Left lobe of liver (tissue), 2 donors: ENCODE measurements at places on chromosomes 16 and 17. TPM values are rescaled to one million over a fixed set of nuclear protein-coding genes. Genes with fewer than 3 reads are reported as not detected.

Gene NTHL1
- 109 TPM for total RNA-seq

Gene GINS2
- 0.88 TPM for total RNA-seq

Gene HNF1B
- 8.4 TPM for total RNA-seq

Gene LITAFD
- total RNA-seq = not detected

Gene TRIM72
- not detected for total RNA-seq

Gene TPSB2
- total RNA-seq = 1.6 TPM

Gene GUCY2D
- 0.05 TPM for total RNA-seq

Gene FOXJ1
- total RNA-seq = 0.08 TPM

Gene KRTAP9-2
- total RNA-seq = not detected

Gene MMP25
- total RNA-seq = 0.96 TPM

Gene GSG1L
- total RNA-seq = not detected

Gene ABAT
- 378 TPM for total RNA-seq

Gene GSDMA
- total RNA-seq = not detected

Gene LRRC46
- total RNA-seq = 0.40 TPM

Gene GAS2L2
- total RNA-seq = not detected

DNA sequence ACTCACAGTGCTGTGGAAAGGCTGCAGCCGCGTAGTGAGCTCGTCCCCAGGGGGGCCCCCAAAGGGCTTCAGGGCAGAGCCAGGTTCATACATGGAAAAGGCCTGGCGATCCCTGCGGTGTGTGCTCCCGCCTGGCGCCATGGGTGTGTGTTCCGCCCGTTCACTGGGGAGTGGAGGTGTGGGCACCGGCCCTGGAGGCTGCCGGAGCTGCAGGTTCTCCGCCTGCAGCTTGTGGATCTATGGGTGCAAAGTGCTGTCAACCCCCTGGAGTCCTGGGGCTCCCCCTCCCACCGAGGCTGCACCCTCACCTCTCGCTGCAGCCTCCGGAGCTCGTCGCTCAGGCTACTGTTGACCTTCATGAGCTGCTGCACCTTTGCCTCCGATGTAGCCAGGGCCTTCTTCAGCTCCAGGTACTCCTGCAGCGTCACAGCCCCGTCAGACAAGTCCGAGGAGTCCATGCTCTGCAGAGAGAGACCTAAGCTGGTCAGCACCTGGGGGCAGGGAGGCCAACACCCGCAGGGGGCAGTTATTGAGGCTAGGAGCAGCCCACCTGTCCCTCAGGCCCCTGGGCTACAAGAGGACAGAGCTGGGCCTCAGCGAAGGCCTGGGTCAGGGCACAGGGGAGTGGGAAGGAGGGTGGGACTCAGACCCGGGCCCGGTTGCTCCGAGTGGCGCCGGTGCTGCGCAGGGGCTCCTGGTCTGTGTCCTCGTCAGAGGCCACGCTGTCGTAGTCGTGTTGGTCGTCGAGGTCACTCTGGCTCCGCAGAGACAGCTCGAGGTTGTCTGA lies 7.9 kb downstream of the TP53I13 start:
- no peak for DNase-seq

DNA sequence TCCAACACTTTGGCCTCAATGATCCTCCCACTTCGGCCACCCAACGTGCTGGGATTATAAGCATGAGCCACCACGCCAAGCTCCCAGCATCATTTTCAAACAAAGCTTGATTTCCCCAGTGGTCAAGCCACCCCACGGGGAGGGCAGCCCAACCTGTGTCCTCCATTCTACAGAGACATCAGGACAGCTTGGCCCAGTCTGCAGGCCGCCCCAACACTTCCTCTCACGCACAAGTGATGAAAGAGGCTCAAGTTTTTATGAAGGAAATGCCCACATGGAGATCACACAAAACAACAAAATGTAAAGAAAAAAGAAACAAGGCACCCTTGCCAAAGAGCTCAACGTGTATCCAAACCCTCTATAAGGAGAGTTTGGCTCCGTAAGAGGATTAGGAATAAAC lies 112.4 kb downstream of the XYLT1 start:
- DNase-seq = no peak

GRCh38 chr16:22264786-22265185 lies 32.4 kb upstream of the POLR3E start:
- DNase-seq = no peak

- DNase-seq = no peak
Measured at GRCh38 chr17:81428121-81428515, 32.9 kb downstream of the BAHCC1 start.

DNA sequence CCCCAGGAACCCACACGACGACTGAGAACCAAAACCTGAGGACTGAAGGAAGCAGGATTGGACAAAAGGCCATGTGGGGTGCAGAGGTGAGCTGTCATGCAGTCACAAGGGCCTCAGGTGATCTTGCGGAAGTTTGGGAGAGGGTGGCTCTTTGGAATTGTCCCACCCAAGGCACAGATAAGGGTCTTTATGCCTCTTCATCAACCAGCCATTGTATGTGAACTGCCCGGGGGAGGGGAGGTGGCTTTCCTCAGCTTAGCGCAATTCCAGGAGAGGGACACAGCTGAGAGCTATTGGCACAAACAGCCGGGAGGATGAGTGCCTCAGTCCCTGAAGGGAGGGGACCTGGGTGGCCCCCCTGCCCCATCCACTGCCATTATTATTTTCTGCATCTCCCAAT lies 55.1 kb upstream of the PHOSPHO1 start:
- DNase-seq = no peak

DNA sequence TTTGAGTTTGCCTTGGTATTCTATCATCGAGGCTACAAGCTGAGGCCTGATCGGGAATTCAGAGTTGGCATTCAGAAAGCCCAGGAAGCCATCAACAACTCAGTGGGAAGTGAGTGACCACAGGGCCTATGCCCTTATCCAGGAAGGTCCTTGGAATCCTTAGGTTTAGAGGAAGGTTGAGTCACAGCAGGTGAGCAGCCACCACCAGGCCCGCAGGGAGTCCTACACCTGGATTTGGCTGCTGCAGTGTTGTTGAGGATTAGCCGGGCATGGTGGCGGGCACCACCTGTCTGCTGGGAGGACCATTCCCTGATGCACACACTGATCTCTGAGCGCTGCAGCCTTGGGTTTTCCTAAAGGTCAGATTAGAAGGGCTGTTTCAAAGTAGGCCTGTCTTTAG lies 5.2 kb downstream of the ODAD4 start:
- DNase-seq = no peak

GRCh38 chr17:17351901-17352781 lies 49.0 kb downstream of the NT5M start:
- no peak for DNase-seq

DNA sequence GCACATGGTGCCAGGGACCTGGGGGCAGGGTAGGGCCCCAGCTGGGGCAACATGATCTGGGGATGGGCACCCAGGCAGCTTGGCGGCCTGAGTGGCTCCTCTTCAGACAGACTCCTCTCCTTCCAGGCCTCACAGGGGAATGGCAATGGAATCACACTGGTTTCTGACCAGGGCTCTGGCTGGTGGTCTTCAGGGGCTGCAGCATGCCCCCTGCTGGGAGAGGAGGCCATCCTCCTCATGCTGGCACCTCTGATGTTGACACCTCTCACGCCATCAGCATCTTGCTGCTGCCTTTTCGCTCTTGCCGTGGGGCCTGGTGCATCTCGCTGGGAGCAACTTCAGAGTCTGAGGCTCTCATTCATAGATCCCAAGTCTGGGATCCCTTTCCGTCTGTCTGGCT lies 11.2 kb upstream of the GFOD2 start:
- DNase-seq = no peak

DNA sequence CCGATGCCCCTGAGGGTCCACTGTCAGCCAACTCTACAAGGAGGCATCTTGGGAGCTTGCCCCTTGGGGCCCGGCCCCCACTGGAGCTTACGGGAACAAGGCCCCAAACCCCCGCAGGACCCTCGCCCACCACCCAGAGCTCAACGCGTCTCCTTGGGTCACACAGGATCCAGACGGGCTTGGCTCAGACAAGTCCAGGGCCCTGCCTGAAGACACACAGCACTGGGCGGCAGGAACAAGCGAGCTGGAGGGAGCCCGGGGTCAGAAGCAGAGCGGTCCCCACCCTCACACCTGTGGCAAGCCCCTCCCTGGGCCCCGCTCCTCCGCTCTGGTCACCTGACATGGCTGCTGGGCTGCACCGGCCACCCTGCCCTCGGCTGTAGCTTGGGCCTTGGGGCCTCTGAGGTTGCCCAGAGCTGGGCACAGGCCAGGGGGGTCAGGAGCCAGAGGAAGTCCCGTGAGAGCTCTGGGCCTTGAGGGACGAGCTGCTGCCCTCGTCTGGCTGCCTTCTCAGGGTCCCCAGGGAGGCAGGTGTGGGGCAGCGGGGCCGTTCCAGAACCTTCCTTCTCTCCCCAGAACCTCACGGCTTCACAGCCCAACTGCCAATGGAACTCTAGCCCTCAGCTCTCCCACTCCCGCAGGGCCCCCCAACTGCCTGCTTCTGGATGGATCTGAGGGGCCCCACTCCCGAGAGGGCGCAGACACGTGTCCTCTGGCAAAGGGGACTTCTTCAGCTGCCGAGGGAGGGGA lies at the start of gene CCDC154:
Gene CCDC154 (minus strand): TSS at position 577 of the 750 bp plus-strand sequence. CDS start 234 bp downstream, at position 343.
- DNase-seq = no peak

DNA sequence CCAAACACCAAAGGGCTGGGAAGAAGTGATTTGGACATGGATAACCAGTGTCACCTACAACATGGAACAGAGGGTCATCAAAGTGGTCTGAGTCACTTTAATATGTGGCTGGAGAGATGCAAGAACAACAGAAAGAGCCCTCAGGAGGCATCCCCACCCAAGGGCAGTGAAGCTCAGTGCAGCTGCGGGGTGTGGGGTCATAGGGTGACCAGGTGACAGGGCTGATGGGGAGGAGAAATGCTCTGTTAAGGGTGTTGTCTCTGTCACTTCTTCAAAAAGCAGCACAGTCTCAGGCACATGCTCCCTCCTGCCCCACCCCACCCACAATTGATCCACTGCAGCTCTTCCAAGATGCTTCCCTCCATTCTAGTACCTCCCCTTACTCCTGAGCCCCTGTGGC lies 819.1 kb downstream of the KCNJ18 start:
- DNase-seq = no peak

DNA sequence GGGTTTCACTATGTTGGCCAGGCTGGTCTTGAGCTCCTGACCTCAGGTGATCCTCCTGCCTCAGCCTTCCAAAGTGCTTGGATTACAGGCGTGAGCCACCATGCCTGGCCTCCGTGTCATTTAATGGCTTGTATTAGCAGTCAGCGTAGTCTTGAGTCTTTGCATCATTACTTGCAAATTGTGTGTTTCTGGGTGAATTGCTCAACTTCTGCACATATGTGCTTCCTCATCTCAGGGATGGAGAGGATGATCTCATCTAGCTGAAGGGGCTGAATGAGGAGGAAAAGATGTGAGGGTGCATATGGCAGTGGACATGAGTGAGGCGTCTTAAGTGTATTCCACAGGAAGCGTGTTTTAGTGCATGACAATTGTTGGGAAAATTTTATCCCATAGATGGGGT lies 155.8 kb downstream of the SNX29 start:
- DNase-seq = no peak

GRCh38 chr16:25751230-25751835 lies 59.6 kb downstream of the HS3ST4 start:
- no peak for DNase-seq

- no peak for DNase-seq
Measured at GRCh38 chr17:69042308-69042707, 18.4 kb downstream of the ABCA9 start.

GRCh38 chr16:12580809-12581208 lies 222.9 kb downstream of the CPPED1 start:
- DNase-seq = no peak

GRCh38 chr16:29984137-29984763 lies 10.6 kb downstream of the TAOK2 start:
- DNase-seq = no peak

DNA sequence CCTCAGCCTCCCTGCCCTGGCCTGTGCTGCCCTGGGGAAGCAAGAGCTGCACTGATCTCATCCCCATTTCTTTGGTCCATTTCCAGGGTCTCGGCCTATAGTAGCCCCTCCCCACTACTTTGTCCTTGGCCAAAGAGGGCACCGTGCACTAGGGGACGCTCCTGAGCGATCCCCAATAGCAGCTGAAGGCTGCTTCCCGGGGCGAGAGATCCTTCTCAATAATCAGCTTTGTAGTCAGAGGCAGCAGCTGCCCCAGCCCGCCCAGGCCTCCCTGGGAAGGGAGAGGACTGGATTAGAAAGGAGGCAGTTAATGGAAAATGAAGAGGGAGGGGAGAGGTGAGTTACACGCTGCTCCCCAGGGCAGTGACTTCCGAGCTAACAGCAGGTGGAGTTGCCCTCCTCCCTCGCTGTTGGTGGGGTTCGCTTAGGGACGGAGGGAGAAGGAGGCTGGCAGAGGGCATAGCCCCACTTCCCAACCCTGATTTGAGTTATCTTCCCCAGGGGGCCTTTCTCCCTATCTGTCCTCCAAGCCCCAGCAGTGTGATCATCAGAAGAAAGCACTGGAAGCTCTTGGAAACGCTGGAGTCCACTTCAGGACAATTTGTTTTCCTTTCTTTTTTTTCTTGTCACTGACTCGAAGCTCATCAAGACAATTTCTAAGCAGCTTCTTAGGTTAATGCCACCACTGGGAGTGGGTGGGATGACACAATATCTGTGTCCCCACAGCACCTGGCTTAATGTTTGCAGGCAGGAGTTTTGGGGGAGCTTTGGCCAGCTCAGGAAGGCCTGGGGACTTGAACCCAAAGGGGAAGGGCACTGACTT lies 2.6 kb downstream of the MXRA7 start:
- no peak for DNase-seq

DNA sequence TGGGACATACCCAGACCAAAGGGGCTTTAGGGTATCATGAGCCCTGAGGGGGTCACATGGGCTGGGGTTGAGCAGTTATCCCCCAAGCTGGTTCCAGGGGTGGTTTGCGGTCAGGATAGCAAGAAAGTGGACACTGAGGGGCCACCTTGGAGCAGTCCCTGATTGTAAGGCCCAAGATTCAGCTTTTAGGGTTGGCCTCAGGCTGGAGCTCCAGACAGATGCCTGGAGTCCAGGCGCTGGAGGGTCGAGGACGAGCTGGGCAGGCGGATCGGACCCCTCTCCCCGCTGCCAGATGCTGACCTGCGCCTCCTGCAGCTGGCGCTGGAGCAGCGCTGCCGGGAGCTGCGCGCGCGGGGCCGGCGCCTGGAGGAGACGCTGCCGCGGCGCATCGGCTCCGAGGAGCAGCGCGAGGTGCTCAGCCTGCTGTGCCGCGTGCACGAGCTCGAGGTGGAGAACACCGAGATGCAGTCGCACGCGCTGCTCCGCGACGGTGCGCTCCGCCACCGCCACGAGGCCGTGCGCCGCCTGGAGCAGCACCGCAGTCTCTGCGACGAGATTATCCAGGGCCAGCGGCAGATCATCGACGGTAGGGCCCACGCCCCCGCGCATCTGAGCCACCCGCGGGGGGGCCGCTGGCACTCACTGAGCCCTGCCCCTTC lies 10.0 kb downstream of the BTBD17 start:
- no peak for DNase-seq

GRCh38 chr16:9870962-9871361 lies 311.3 kb downstream of the GRIN2A start:
- no peak for DNase-seq

- DNase-seq = no peak
Measured at GRCh38 chr17:61955619-61956018, 27.8 kb upstream of the INTS2 start.

GRCh38 chr17:74935585-74936469 lies at the start of gene OTOP3:
TSS of gene OTOP3 (plus strand) at chr17:74935898. CDS start at chr17:74935922, 24 bp downstream.
- no peak for DNase-seq
